ENCODE measurements at places on chromosomes 2 and 18.

- peak; percentile 61 for DNase-seq
Measured at GRCh38 chr2:160407393-160408172, 86.0 kb downstream of the RBMS1 start.

GRCh38 chr2:239603411-239604356 is 202.9 kb upstream of the HDAC4 start:
- DNase-seq, result no peak

DNA sequence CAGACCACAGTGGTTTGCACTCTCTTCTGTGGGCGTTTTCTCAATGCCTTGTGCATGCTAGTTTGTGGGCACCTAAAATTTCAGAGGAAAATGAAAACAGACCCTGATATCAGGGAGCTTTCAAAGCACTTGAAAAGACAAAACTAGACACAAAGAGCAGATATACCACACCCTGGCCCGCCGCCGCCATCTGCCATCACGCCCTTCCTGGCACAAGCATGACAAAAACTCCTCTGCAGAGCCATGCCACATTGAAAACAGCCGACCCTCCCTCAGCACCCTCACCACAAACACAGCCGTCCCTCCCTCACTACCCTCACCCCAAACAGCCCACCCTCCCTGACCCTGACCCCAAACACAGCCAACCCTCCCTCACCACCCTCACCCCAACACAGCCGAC is 84.8 kb upstream of the RAB6C start:
- DNase-seq, result no peak

DNA sequence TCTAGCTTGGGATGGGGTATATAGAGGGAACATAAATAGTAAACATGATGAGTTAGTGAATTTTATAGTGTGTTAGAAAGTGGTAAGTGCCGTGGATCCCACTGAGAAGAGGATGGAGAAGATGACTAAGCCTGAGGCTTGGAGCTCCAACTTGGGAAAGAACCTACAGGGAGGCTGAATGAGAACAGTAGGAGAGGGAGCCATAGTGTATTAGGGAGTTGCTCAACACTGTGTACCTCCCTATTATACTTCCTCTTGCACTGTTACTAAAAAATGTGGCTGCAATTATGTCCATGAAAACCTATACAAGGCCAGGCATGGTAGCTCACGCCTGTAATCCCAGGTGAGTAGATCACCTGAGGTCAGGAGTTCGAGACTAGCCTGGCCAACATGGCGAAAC is 2.9 kb upstream of the SLC19A3 start:
- no peak for DNase-seq

GRCh38 chr18:14104201-14104600 is 28.0 kb downstream of the ZNF519 start:
- no peak for DNase-seq

GRCh38 chr2:144430722-144431391 is 89.1 kb downstream of the ZEB2 start:
- DNase-seq, result peak; percentile 28

- DNase-seq, result no peak
Measured at GRCh38 chr18:22689712-22690111, 243.4 kb upstream of the RBBP8 start.

DNA sequence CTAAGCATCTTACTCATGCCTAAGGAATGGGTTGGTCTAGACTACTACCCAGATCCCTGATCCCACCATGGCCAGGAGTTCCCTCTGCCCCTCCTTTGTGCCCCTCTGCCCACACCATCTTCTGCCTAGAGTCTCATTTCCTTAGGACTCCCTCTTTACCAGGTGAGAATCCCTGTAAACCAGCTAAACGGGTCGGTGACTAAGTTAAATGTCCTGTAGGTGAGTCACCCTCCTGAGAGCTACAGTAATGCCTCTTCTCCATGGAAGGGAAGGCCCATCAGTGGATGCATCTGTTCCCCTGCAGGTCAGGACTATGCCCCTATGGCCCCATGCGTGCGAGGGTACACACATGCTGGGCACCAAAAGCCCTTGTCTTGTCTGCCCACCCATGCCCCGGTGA is 25.4 kb downstream of the PTGR3 start:
- DNase-seq, result no peak

- no peak for DNase-seq
Measured at GRCh38 chr2:134144651-134145050, 109.2 kb upstream of the MGAT5 start.
